Vagina (tissue), 2 donors: ENCODE measurements at places on chromosomes 13 and 19.

- no peak for DNase-seq
These were observed 6.4 kb upstream of the ZNF841 start for GRCh38 chr19:52101866-52102562.

DNA sequence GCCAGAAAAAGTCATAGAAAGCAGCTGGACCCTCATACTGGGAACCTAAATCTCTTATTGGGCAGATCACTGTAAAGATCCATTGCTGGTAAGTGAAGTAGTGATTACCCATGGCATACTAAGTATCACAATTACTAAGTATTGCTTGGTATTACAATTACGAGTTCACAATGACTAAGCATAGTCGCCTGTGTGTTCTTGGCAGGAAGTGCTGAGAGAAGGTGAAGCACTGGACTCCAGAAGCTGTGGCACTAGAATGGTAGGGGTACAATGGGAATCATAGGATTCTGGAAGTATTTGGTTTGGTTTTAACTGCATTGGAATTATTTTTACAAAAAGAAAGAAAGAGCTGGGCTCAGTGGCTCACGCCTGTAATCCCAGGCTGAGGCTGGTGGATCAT is 20.3 kb downstream of the LGALS16 start:
- no peak for DNase-seq

DNA sequence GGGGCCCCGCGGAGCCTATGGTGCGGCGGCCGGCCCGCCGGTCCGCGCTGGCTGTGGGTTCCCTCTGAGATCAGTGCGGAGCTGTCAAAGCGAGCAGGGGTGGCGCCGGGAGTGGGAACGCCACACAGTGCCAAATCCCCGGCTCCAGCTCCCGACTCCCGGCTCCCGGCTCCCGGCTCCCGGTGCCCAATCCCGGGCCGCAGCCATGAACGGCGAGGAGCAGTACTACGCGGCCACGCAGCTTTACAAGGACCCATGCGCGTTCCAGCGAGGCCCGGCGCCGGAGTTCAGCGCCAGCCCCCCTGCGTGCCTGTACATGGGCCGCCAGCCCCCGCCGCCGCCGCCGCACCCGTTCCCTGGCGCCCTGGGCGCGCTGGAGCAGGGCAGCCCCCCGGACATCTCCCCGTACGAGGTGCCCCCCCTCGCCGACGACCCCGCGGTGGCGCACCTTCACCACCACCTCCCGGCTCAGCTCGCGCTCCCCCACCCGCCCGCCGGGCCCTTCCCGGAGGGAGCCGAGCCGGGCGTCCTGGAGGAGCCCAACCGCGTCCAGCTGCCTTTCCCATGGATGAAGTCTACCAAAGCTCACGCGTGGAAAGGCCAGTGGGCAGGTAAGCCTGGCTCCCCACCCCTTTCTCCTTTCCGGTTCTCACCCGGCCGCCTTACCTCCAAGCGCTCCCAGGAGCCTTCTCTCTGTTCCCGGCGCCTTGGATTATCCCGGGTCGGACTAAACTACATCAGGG is at the start of gene PDX1:
Gene PDX1, plus strand, starts transcription at position 67 of the 743 bp plus-strand sequence. Its CDS starts 139 bp downstream, at position 206.
- DNase-seq = no peak

GRCh38 chr13:23813635-23814034 is 75.6 kb downstream of the MIPEP start:
- DNase-seq = no peak

DNA sequence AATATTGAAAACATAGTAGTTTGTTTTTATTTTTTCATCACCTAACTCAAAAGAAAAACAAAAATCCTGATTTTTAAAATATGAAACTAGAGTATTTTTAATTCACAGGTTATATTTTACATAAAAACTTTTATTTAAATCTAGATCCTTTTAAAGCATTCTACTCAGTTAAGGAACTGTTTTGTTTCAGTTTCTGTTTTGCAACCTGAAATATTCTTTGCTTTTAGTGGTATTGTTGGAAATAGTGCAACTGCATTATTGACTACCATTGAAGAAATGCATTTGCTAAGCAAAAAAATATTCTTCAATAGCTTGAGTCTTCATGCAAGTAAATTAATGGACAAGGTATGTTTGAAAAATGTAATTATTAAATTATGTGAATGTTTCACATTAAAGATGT is 43.8 kb downstream of the COG6 start:
- DNase-seq = no peak
